SIG-M5 (cell line): ENCODE measurements at places on chromosomes 7 and 10.

DNA sequence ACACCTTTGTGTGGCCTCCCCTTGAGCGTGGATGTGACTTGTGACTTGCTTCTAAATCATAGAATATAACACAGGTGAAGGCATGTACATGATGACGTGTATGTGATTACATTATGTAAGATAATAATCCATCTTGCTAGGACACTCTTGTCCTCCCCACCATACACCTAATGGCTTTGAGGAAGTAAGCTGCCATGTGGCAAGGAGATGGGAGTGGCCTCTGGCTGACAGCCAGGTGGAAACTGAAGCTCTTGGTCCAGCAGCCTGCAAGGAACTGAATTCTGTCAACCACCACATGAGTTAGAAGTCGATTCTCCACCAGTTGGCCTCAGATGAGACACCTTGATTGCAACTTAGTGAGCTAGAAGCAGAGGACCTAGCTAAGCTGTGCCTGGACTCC, 67.4 kb upstream of the ELN start:
- DNase-seq, result no peak

DNA sequence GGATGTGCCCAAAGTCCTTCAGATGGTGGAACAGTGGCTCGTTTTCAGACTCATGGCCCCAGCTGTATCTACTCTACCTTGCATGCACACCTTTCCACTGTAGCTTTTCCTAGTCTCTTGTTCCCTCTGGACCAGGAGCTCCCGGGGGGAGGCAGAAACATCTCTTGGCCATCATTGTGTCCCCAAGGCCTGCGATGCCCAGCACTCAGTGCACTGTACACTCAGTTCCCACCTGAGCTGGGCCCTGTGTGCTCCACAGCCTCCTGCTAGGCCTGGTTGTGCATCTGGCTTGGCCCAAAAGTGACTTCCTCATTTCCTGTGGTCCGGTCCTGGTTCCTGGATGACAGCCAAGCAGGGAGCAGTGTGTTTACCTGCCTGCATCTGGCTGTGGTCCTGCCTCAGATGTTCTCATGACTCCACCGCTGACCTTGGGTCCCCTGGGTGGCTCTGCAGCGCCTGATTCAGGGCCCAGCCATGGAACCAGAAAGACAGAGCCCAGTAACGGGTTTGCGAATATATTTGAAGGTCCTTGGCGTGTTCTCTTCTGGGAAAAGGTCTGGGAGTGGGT, 9.9 kb upstream of the DOCK1 start:
- DNase-seq, result no peak

GRCh38 chr10:132707776-132708171, 78.2 kb downstream of the NKX6-2 start:
- DNase-seq, result no peak

DNA sequence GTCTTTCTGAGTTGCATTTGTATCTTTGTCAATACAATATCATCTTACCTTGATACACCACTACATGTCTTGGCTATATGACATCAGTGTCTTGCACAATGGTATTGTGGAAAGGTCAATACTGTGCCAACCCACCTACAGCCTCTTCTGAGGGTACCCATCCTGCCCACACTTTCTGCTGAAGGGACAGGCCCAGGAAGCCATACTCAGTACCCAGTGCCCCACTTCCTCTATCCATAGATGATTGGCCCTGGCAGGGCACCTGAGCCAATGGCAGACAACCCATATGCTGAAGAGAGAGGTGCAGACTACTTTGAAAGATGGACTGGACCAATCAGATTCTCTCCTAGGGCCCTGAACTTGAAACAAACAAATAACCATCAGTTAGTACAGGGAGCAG, 152.0 kb upstream of the ADO start:
- DNase-seq, result no peak

- no peak for DNase-seq
Measured at GRCh38 chr10:112213836-112214235, 30.3 kb upstream of the GPAM start.

DNA sequence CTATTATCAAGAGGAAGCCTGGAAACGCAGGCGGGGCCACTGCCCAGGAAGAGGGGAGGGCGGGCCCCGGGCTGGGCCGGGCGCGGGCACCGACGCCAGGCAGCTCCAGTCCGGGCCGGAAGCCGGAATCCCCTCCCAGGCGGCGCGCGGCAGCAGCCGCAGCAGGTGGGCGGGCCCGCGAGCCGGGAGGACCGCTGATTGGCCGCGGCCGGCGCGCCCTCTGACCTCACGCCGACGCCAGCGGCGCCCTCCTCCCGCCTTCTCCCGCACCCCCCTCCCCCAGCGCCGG, 438 bp downstream of the BCL7B start:
- no peak for DNase-seq

GRCh38 chr7:5429857-5430611, 6.4 kb upstream of the TNRC18 start:
- DNase-seq, result no peak

GRCh38 chr7:156014808-156015207, 202.5 kb upstream of the SHH start:
- DNase-seq, result no peak

DNA sequence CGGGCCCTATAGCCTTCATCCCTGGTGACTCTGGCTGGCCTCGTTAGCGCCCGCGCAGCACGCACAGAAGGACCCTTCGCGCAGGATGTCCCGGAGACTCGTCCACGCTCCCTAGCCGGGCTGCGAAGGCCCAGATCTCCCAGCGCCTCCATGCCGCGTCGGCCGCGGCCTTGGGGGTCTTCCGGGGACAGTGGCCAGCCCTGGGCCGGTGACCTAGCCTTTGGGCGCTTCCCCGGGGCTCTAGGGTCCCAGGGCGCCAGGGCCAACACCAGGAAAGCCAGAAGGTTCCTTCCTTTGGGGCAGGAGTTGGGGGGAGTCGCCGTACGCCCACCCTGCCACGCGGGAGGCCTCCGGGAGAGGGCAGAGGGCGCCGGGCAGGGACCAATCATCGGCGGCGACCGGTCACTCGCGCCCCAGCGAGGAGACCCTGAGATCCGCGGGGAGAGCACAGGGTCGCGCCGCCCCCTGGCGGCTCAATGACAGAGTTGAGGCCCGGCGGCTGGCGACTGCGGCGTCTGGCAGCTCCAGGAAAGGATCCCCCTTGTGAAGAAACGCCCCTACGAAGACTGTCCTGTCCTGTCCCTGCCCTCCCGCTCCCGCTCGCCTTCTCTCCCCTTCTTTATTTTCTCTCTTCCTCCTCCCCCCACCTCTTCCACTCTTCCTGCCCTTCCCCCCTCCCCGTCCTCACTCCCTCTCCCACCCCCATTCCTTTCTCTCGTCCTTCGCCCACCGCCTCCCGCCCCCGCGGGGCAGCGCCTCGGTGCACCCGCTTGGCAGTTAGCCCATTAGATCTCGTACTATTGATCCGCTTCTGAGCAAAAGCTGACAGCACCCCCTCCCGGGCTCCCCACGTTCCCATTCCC, 62.3 kb upstream of the LBX1 start:
- no peak for DNase-seq

GRCh38 chr10:9023206-9023605, 968.7 kb downstream of the GATA3 start:
- DNase-seq, result no peak

- no peak for DNase-seq
Measured at GRCh38 chr10:120656107-120656506, 195.1 kb upstream of the WDR11 start.

GRCh38 chr7:6205971-6206660, 66.3 kb downstream of the CYTH3 start:
- DNase-seq, result no peak

- no peak for DNase-seq
Measured at GRCh38 chr10:104127411-104127810, 5.4 kb downstream of the SFR1 start.

GRCh38 chr10:12758271-12758670, 243.2 kb downstream of the CCDC3 start:
- no peak for DNase-seq

DNA sequence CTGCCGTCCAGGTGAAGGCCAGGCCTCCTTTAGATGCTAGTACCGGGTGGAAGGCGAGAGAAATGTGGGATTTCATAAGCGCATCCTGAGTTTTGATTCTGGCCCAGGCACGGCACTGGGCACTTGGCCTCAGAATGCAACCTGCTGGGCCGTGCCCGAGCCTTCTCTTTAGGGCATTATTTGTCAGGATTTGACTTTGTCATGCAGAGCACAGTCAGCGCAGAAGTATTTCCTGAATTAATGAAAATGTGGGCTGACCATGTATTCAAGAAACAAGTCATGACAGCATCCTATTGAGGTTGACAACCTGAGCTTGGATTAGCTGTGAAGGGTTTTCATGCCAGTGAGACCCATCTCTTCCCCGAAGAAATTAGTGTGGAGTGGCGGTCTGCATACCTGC, 34.4 kb downstream of the RCC1L start:
- no peak for DNase-seq

- no peak for DNase-seq
Measured at GRCh38 chr7:120817851-120818250, 40.1 kb downstream of the TSPAN12 start.

DNA sequence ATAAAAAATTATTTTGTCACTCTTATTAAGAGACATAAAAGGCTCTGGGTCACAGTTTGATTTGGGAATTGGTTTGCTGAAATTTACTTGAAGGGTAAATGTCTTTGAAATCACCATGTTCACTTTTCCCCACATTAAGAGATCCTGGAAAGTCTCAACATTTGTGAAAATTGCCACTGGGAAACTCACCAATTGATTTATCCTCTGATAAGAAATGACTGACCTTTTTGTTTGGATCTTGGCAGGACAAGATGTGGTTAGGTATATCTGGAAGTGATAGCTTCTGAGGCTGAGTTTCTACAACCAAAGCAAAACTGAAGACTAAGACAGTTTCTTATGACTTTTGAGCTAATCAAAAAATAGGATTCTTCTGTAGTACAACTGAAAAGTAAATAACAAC, 107.1 kb upstream of the TMEM106B start:
- DNase-seq, result no peak

GRCh38 chr10:113047605-113047962, 97.5 kb downstream of the TCF7L2 start:
- DNase-seq, result no peak

DNA sequence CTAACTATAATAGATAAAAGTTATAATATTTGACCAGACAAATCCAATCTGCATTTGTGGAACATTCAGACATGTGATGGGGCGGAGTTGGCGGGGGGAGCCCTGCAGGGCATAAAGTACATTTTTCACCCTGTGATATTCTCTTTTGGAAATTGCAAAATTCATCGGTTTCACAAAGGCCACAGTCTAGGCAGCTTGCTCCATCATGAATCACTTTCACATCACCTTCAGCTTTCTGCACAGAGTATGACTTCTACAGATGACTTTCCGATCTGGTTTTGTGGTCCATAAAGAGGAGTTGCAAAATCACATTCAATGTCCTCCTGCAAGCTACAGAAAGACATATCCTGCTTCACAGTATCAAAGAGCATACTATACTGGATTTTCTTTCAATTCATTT, 51.4 kb upstream of the APBB1IP start:
- peak; percentile 91 for DNase-seq

GRCh38 chr10:24840784-24841183, 111.6 kb downstream of the PRTFDC1 start:
- no peak for DNase-seq

DNA sequence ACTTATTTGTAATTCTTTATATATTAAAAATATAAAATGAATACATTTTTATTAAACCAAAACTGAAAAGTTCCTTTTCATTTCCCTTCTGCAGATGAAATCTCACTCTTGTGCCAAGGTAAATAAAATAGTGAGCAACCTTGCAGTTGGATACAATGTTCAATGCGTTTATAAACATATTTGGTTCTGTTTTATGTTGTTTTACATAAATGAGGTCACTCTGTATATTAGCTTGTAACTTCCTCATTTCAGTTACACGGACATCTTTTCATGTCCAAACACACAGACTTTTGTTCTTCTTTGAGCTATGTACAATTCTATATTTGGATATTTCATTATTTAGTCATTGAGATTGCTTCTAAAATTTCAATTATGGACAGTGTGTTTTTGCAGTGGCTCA, 107.7 kb downstream of the BBS9 start:
- DNase-seq, result no peak

GRCh38 chr10:13340626-13341376, 7.3 kb downstream of the SEPHS1 start:
- DNase-seq, result no peak

DNA sequence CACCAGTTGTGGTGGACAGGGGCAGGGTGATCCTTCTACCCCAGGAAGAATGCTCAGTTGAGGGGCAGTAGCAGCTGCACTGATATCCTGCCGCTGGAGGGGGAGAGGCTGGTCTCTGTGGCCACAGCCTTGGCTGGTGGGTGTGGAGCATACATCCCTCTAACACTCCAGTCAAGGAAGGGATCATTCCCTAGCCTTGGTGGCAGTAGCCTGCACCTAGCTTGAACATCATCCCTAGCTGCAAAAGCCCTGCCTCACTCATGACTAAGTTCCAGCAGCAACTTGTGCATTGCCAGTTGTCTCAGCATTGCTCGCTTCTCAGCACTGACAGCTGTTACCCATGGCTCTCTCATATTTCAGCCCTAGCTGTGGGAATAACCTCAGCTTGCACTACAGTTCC, 688.9 kb upstream of the POT1 start:
- no peak for DNase-seq

GRCh38 chr10:16425449-16425848, 11.4 kb upstream of the PTER start:
- DNase-seq, result no peak

- no peak for DNase-seq
Measured at GRCh38 chr7:54615537-54615936, 73.4 kb downstream of the VSTM2A start.

- DNase-seq, result no peak
Measured at GRCh38 chr10:57696641-57697040, 571.1 kb downstream of the IPMK start.

DNA sequence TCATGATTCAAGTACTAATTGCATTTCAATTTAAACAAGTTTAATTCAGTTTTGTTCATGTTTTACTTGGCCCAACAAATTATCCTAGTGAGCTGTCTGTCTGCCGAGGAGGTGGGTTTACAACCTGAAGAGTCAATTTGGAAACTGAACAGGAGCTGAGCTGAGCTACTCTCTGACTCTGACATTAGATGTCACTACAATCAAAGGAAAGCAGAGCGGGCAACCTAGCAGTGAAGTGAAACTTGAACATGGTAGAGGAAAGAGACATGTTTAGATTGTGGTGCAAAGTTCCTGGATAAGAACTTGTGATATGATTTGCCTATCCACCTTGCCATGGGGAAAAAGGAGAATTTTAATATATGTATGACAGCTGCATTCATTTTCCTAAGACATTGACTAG, 9.6 kb upstream of the AGR3 start:
- DNase-seq, result no peak
